Ovary (tissue), 10 donors: ENCODE measurements at places on chromosomes 1 and 21. TPM values are rescaled to one million over a fixed set of nuclear protein-coding genes. Genes with fewer than 3 reads are reported as not detected.

DNA sequence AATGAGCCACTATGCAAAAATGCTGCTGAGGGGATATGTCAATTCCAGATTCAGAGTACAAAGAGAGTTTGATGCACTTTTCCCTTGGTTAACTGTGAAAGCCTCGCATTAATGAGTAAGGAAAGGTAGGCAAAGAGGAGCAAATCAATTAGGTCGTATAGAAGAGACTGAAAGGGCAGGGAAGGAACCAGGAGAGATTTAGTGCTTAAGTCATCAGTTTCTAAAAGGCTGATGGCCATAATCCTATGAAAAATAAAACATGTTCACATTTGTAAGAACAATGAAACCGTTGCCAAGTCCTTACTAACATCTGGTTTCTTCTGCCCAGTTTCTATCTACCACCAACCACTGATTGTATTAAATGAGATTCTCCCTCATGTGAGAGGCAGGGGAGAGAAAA, 118.4 kb upstream of the PALMD start:
- H3K27me3 ChIP-seq: no peaks in the 10 kb centered on the region
- DNase-seq: no peak
- no peaks in the 10 kb centered on the region for H3K36me3 ChIP-seq
- H3K4me3 ChIP-seq: no peak overlapping the region
- H3K4me1 ChIP-seq: peaks cover 2% of the 10 kb centered on the region
- H3K27ac ChIP-seq: no peak overlapping the region

GRCh38 chr1:6512245-6512907, 20.9 kb upstream of the PLEKHG5 start:
- no peak overlapping the region for H3K4me3 ChIP-seq
- H3K36me3 ChIP-seq: no peaks in the 10 kb centered on the region
- H3K27me3 ChIP-seq: no peaks in the 10 kb centered on the region
- DNase-seq: no peak

GRCh38 chr1:165695031-165695430, 3.3 kb downstream of the ALDH9A1 start:
- peaks cover 8% of the 10 kb centered on the region for H3K4me1 ChIP-seq
- H3K36me3 ChIP-seq: no peaks in the 10 kb centered on the region
- H3K4me3 ChIP-seq: no peak overlapping the region
- DNase-seq: no peak

DNA sequence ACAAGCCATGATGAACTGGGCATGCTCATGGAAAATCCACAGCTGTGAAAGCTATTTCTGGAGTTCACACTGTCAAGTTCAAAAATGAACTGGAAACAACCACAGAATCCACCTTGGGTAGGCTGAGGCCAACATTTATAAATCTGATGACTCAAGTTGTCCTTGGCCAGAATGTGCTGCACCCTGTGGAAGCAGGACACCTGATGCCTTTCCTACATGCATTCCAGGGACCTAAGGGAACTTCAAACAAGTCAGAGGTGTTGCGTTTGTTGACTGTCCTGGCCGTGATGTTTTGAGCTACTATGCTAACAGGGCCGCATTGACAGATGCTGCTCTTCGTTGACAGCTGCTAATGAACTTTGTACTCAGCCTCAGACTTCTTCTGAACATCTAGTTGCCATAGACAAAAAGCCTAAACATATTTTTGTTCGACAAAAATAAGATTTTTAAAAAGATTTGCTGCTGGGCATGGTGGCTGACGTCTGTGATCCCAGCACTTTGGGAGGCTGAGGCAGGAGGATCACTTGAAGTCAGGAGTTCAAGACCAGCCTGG, 127.9 kb upstream of the SLC45A1 start:
- H3K36me3 ChIP-seq: no peaks in the 10 kb centered on the region
- DNase-seq: no peak
- H3K4me3 ChIP-seq: no peak overlapping the region
- H3K27ac ChIP-seq: no peak overlapping the region
- no peaks in the 10 kb centered on the region for H3K27me3 ChIP-seq

The SYCP1 gene
- total RNA-seq: not detected
